Left ventricle myocardium superior (tissue), 1 donor: ENCODE measurements at places on chromosomes 13 and 19. TPM values are rescaled to one million over a fixed set of nuclear protein-coding genes. Genes with fewer than 3 reads are reported as not detected.
A peak's percentile ranks its signal among the peaks of the same experiment; 100 is the strongest.

DNA sequence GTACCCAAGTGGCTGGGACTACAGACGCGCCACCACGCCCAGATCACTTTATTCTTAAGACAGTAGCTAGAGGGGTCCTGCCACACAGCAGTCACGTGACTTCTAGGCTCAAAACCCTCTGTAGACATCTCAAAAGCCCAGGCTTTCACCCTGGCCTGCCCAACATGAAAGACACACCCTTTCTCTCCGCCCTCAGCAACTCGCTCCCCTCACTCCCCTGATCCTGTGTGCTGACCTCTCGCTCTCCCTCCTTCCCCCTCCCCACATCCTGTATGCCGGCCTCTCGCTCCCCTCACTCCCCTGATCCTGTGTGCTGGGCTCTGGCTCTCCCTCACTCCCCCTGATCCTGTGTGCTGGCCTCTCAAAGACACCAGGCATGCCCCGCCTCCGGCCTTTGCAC, 77.4 kb downstream of the SLC15A1 start:
- no peak for DNase-seq

- DNase-seq, result no peak
Observed at GRCh38 chr13:97468331-97468730, 34.4 kb downstream of the RAP2A start.

DNA sequence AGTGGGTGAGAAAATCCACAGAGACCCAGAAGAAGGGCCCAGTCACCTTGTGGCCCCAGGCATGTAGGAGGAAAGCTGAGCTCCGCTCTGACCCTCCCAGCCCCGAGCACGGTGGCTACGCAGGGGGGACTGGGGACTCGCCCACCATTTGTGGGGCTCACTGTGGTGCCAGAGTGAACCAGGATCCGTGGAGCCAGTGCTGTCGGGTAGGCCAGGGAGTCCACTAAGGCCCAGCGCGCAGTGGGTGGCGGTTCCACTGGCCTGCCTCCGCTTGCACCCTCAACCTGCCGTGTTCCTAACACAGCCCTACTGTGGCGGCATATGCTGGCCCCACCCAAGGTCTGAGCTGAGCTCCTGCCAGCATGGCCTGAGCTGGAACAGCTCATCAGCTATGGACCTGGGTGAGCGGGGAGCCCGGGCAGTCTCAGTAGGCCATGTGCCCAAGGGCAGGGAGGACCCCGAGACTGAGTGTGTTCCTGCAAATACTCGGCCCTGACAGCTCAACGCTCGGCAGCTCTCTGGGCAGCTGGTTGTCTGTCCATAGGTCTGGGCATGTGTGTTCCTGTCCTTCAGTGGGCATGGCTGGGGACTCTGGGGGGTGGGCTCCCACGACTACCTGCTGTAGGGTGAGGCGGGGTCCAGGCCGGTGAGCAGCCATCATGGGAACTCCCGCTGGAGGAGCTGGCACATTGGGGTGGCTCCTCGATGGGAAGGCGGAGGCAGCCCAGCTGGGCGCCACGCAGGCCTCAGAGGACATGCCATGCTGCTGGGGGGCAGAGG, 36.6 kb downstream of the CEBPG start:
- DNase-seq, result no peak

The PSG7 gene
- total RNA-seq, result not detected

- peak; percentile 43 for DNase-seq
Observed at GRCh38 chr13:21674490-21675009, 3.7 kb downstream of the FGF9 start.
